Melanocyte of skin (primary cell): ENCODE measurements at places on chromosomes 1 and 21. TPM values are rescaled to one million over a fixed set of nuclear protein-coding genes. Genes with fewer than 3 reads are reported as not detected.

SLC2A5 gene
- total RNA-seq: under 0.01 TPM in 1 of 2 replicates, not detected in the other

SPATA1 gene
- 0.33 TPM in 1 of 2 replicates, not detected in the other for total RNA-seq

HES3 gene
- total RNA-seq: not detected in 2 replicates

PRDM16 gene
- under 0.01 TPM in 2 replicates for total RNA-seq

TSACC gene
- 1.0 TPM in 1 of 2 replicates, not detected in the other for total RNA-seq

CACNA1S gene
- total RNA-seq: not detected in 2 replicates

KRTAP22-2 gene
- not detected in 2 replicates for total RNA-seq

FAM43B gene
- total RNA-seq: not detected in 2 replicates

CHRM3 gene
- 0.46 TPM in 1 of 2 replicates, not detected in the other for total RNA-seq

SYT14 gene
- total RNA-seq: 32.3 and 36.1 TPM in 2 replicates

UFC1 gene
- 63.9 and 91.3 TPM in 2 replicates for total RNA-seq

KCNH1 gene
- total RNA-seq: 10.7 and 40.0 TPM in 2 replicates

FAM72A gene
- 8.6 and 9.5 TPM in 2 replicates for total RNA-seq

PTAFR gene
- total RNA-seq: 0.15 TPM in 1 of 2 replicates, not detected in the other
